Activated T-helper 17 cell treated with anti-CD3 and anti-CD28 coated beads, Interleukin-2, amount 50 U/mL, for 72 hours (primary cell): ENCODE measurements at places on chromosomes 4 and X. TPM values are rescaled to one million over a fixed set of nuclear protein-coding genes. Genes with fewer than 3 reads are reported as not detected.

Gene SSX2B
- total RNA-seq: not detected

Gene PCDH10
- total RNA-seq: not detected

DNA sequence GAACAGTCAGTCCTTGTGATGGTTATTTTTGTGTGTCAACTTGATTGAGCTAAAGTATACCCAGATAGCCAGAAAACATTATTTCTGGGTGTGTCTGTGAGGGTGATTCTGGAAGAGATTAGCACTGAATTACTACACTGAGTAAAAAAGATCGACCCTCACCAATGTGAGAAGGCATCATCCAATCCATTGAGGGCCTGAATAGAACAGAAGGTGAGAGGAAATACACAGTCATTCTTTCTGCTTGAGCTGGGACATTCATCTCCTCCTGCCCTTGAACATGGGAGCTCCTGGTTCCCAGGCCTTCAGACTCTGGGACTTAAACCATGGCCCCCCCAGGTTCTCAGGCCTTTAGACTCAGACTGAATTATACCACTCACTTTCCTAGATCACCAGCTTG, 22.3 kb downstream of the INPP4B start:
- no peak overlapping the region for H3K4me3 ChIP-seq
- H3K36me3 ChIP-seq: no peaks in the 10 kb centered on the region
- H3K4me1 ChIP-seq: peaks cover 5% of the 10 kb centered on the region

- H3K4me1 ChIP-seq: no peaks in the 10 kb centered on the region
- no peak overlapping the region for H3K4me3 ChIP-seq
- H3K27ac ChIP-seq: no peak overlapping the region
- H3K36me3 ChIP-seq: no peaks in the 10 kb centered on the region
Measured at GRCh38 chrX:119087121-119087520, 14.3 kb downstream of the CT47C1 start.

GRCh38 chr4:55807556-55807955, 12.0 kb upstream of the EXOC1L start:
- peaks cover 15% of the 10 kb centered on the region for H3K27me3 ChIP-seq
- no peaks in the 10 kb centered on the region for H3K4me1 ChIP-seq
- H3K27ac ChIP-seq: no peak overlapping the region
- H3K36me3 ChIP-seq: no peaks in the 10 kb centered on the region
- no peak for ATAC-seq
- no peak overlapping the region for H3K4me3 ChIP-seq

DNA sequence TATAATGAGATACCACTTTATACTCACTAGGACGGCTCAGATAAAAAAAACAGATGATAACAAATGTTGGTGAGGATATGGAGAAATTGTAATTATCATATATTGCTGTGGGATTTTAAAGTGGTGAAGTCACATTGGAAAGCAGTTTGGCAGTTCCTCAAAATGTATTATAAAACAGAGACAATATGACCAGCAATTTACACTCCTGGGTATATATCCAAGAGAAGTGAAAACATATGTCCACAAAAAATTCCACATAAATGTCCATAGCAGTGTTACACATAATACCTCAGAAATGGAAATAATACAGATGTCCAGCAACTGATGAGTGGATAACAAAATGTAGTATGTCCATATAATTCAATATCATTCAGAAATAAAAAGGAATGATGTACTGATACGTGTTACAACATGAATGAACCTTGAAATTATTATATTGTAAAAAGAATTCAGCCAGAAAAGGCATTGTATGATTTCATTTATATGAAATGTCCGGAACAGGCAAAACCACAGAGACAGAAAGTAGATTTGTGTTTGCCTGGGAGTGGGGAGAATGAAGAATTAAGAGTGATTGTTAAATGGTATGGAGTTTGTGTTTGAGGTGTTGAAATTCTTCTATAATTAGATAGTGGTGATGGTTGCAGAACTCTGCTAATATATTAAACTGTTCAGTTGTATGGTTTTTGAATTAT, 220.9 kb downstream of the SLC7A11 start:
- H3K27me3 ChIP-seq: no peaks in the 10 kb centered on the region
- no peaks in the 10 kb centered on the region for H3K4me1 ChIP-seq
- H3K4me3 ChIP-seq: no peak overlapping the region
- ATAC-seq: no peak
- H3K27ac ChIP-seq: no peak overlapping the region
- H3K36me3 ChIP-seq: no peaks in the 10 kb centered on the region

- no peaks in the 10 kb centered on the region for H3K36me3 ChIP-seq
- H3K27ac ChIP-seq: no peak overlapping the region
- H3K4me3 ChIP-seq: no peak overlapping the region
- no peaks in the 10 kb centered on the region for H3K4me1 ChIP-seq
Measured at GRCh38 chr4:140707325-140707724, 48.9 kb downstream of the TBC1D9 start.
